ENCODE measurements at places on chromosomes 1 and 21. TPM values are rescaled to one million over a fixed set of nuclear protein-coding genes. Genes with fewer than 3 reads are reported as not detected.

The ADAMTS5 gene
- total RNA-seq, result 19.0 TPM

The CHIA gene
- total RNA-seq, result not detected

GRCh38 chr1:228313536-228314277, 92.9 kb downstream of the TRIM11 start:
- H3K27ac ChIP-seq, result no peak overlapping the region
- no peak overlapping the region for H3K4me3 ChIP-seq
- DNase-seq, result no peak
- H3K4me1 ChIP-seq, result no peaks in the 10 kb centered on the region

DNA sequence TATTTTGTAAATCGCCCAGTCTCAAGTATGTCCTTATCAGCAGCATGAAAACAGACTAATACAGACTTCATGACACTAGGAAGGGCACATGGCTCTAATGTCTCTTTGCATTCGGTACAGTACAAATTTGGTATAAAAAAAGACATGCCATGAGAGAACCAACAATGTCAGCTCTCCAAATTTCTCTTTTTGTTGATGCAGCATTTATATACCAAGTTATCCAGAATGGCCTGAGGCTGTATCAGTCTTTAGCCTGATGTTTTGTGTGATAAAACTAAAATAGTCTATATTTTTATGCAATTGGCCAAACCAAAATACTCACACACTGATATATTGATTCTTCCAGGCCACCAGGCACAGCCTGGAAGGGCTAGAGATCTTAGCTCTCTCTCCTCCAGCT, 124.3 kb upstream of the SAMSN1 start:
- H3K27ac ChIP-seq, result no peak overlapping the region
- H3K4me3 ChIP-seq, result no peak overlapping the region
- H3K36me3 ChIP-seq, result no peaks in the 10 kb centered on the region
- no peaks in the 10 kb centered on the region for H3K4me1 ChIP-seq
- DNase-seq, result no peak
- no peaks in the 10 kb centered on the region for H3K27me3 ChIP-seq

The FAM72D gene
- total RNA-seq, result not detected

The HES3 gene
- not detected for total RNA-seq

DNA sequence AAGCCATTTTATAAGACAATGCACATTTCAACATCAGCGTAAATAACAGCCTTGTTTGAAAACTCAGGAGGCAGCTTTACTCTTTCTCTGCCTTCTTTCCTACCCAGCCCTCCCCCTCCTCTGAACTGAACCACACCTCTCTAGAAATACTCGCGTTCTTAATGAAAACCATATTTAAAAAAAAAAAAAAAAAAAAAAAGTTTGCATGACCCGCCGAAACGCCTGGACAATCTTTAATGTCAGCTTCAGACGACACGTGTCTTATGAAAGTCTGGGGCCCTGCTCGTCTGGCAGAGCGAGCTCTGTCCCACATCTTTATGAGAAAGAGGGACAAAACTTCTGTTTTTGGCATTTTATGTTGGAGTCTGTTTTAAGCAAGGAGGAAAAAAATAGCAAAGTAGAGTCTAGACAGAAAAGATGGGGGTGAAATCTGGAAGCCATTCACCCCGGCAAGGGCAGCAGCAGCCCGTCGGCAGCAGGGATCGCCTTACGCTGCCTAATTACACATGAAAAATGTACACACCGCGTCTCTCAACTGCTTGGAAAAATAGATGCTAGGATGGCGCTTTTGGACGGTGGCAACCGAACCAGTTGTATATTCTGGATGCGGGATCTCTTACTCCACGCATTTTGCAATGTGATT, 130.4 kb upstream of the ETS2 start:
- no peak overlapping the region for H3K27ac ChIP-seq
- H3K36me3 ChIP-seq, result no peaks in the 10 kb centered on the region

GRCh38 chr1:154952664-154953063, 3.2 kb downstream of the PBXIP1 start:
- no peak for DNase-seq
- H3K27me3 ChIP-seq, result no peaks in the 10 kb centered on the region
- H3K27ac ChIP-seq, result peak overlapping the region; percentile 56
- H3K4me3 ChIP-seq, result no peak overlapping the region

DNA sequence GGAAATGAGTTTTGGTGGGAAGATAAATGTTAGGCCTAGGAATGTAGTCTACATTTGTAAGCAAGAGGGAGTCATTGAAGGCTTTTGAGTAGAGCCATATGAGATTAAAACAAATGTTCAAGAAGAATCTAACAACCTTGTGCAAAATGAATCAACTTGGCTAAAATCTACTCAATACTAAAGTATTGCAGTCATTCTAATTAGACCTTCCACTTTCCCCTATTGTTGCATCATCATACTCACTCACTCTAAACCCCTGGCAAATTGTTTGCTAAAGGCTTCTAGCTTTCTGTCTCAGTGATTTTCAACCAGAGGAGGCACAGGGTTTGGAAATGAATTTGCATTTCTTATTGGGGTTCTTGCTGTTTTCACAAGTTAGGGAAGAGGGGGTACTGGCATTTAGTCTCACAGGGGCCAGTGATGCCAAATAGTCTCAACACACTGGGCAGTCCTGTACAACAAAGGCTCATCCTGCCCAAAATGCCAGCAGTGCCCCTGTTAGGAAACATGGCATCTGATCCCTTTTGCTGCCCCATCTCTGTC, 85.3 kb downstream of the SEC16B start:
- DNase-seq, result no peak
- H3K4me1 ChIP-seq, result no peaks in the 10 kb centered on the region
- H3K4me3 ChIP-seq, result no peak overlapping the region

GRCh38 chr21:17495680-17496079, 17.2 kb upstream of the CXADR start:
- H3K27ac ChIP-seq, result no peak overlapping the region
- DNase-seq, result no peak
- no peaks in the 10 kb centered on the region for H3K27me3 ChIP-seq
- no peaks in the 10 kb centered on the region for H3K4me1 ChIP-seq
- H3K4me3 ChIP-seq, result no peak overlapping the region

The RXFP4 gene
- not detected for total RNA-seq

DNA sequence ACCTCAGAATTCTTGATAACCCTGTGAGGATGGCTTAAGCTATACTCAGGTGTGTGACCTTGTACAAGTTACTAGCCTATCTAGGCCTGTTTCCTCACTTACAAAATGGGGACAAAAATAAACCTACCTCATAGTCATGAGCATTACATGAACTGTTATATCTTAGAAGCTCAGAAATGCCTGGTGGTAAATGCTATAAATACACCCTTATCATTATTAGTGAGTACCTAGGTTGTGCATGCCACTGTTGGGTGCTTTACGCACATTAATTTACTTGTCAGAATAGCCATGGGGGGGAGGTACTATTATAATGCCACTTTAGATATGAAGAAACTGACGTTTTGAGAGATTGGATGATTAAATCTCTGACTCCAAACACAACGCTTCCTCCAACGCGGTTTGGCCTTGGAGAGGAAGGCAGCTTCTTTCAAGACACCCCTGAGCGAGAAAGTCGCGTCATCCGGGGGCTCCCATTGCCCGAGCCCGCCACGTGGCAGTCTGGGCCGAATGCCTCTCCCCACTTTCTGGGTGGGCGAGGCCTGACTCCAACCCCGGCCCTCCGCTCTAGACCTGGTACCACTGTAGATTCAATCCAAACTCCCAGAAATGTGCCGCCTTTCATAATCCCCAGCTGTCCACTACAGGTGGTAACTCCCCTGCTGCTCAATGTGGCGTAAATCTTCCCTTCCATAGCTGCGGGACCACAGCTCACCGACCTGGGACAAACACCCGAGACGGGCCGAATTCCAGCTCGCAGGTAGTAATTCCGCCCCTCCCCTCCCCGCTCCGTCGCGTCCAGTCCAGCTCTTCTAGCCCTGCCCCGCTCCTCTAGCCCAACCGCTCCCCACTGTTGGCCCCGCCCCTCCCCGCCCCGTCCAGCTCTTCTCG, 771 bp upstream of the RAD54L start:
- H3K36me3 ChIP-seq, result no peaks in the 10 kb centered on the region
- H3K27ac ChIP-seq, result peak overlapping the region; percentile 83
- H3K4me1 ChIP-seq, result no peaks in the 10 kb centered on the region

- no peak overlapping the region for H3K27ac ChIP-seq
- no peak overlapping the region for H3K4me3 ChIP-seq
- no peaks in the 10 kb centered on the region for H3K4me1 ChIP-seq
- no peak for DNase-seq
Measured at GRCh38 chr1:236736761-236737160, 50.5 kb downstream of the ACTN2 start.

The TCHHL1 gene
- total RNA-seq, result not detected

GRCh38 chr1:162861101-162861500, at the start of gene CCDC190:
CCDC190 (minus strand) TSS chr1:162861175; CDS start chr1:162859646, 1,529 bp downstream.
- H3K36me3 ChIP-seq, result no peaks in the 10 kb centered on the region
- H3K4me1 ChIP-seq, result no peaks in the 10 kb centered on the region
- no peak within 1 kb of the TSS for H3K27ac ChIP-seq
- no peak for DNase-seq

The SERINC2 gene
- total RNA-seq, result 227 TPM

DNA sequence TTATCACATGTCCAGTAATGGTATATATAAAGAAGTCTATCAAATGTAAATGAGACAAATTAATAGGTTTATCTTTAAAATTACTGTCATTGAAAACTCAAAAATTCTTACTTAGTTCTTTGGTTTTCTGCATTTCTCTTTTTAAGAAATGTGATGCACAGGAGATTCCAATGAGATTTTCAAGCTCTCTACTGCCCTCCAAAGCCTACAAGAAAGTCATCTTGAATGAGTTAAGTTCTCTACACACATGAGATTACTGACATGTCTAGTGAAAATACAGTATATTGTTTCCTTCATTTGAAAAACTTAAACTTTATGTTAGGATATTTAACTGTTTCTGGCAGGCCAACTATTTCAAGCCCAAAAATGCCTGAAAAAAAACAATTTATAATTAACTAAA, 68.8 kb downstream of the ITGB3BP start:
- no peaks in the 10 kb centered on the region for H3K4me1 ChIP-seq
- H3K36me3 ChIP-seq, result no peaks in the 10 kb centered on the region
- no peak for DNase-seq
- H3K27ac ChIP-seq, result no peak overlapping the region
- no peaks in the 10 kb centered on the region for H3K27me3 ChIP-seq
- H3K4me3 ChIP-seq, result no peak overlapping the region

DNA sequence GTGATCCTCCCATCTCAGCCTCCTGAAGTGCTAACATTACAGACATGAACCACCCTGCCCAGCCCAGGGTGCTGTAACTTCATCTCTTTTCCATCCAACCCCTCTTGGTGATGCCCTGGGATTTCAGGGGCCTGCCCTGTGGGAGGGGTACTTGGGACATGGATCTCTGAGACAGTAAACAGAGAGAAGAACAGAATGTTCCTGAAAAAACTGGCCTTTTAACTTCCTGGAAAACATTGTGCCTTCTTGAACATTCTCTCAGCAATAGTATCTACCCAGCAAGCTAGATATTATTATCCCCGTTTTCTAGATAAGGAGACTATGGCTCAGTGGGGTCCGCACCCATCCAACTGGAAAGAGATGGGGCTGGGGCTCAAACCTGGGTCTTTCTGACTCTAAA, 57.0 kb downstream of the VWA5B1 start:
- H3K4me3 ChIP-seq, result no peak overlapping the region
- H3K36me3 ChIP-seq, result no peaks in the 10 kb centered on the region
- H3K4me1 ChIP-seq, result peaks cover 8% of the 10 kb centered on the region
- peaks cover 7% of the 10 kb centered on the region for H3K27me3 ChIP-seq
- DNase-seq, result no peak

- H3K27ac ChIP-seq, result no peak overlapping the region
- no peaks in the 10 kb centered on the region for H3K36me3 ChIP-seq
- H3K27me3 ChIP-seq, result no peaks in the 10 kb centered on the region
- DNase-seq, result no peak
- H3K4me3 ChIP-seq, result no peak overlapping the region
Measured at GRCh38 chr1:94117259-94117851, 3.6 kb downstream of the ABCA4 start.

The OR2T35 gene
- total RNA-seq, result not detected

The PRRX1 gene
- 1.0 TPM for total RNA-seq

GRCh38 chr1:176559878-176560277, 96.9 kb downstream of the PAPPA2 start:
- H3K27me3 ChIP-seq, result no peaks in the 10 kb centered on the region
- no peaks in the 10 kb centered on the region for H3K36me3 ChIP-seq
- DNase-seq, result no peak
- H3K27ac ChIP-seq, result no peak overlapping the region
- no peaks in the 10 kb centered on the region for H3K4me1 ChIP-seq

DNA sequence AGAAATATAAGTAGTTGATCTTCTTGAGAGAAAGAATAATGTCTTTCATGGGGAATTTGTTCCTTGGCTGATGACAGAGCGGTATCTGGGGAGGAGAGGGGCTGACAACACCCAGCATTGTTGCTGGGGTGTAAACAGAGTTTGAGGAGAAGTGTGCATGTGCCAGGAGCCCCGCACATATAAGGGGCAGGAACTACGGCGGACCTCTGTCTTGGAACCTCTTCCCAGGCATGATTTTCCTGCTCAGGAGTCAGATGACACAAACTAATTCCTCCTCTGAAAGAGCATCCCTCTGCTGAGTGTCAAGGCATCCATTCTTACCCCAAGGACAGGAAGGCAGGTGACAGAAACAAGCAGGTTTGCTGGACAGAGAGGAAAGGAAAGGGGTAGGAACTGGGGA, 119.1 kb downstream of the TPTE start:
- H3K27ac ChIP-seq, result no peak overlapping the region
- H3K27me3 ChIP-seq, result no peaks in the 10 kb centered on the region
- H3K36me3 ChIP-seq, result no peaks in the 10 kb centered on the region

DNA sequence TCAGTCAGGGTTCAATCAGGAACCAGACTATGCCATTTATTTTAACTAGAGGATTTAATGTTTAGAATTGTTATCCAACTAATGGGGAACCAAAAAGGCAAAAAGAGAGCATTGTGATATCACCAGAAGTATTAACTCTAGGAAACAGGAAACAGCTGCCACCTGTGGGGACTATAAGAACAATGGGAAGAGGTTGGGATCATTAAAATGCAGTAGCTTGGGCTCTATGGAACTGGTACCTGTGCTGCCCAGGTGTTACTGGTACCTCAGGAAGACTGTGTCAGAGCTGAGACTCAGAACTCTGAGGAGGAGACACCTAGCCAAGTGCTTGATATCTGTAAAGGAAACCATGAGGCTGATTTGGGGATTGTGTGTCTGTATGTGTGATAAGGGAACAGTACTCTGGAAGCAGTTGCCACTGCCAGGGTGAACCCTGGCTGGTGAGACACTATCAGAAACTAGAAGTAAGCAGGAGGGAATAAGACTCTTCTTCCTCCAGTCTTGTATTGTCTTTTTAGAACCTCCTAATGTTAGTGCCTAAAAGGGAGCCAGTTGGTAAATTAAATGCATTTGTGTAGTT, 49.4 kb downstream of the MAN1A2 start:
- no peak for DNase-seq
- no peaks in the 10 kb centered on the region for H3K4me1 ChIP-seq
- H3K36me3 ChIP-seq, result peaks cover 11% of the 10 kb centered on the region
- H3K4me3 ChIP-seq, result no peak overlapping the region
- H3K27me3 ChIP-seq, result no peaks in the 10 kb centered on the region

The RSPH1 gene
- 5.3 TPM for total RNA-seq

- no peaks in the 10 kb centered on the region for H3K36me3 ChIP-seq
- no peaks in the 10 kb centered on the region for H3K27me3 ChIP-seq
- DNase-seq, result no peak
- H3K27ac ChIP-seq, result no peak overlapping the region
- no peak overlapping the region for H3K4me3 ChIP-seq
Measured at GRCh38 chr21:31181082-31181750, 142.9 kb upstream of the KRTAP19-8 start.

GRCh38 chr1:1415751-1416150, 5.3 kb downstream of the ANKRD65 start:
- no peak overlapping the region for H3K4me3 ChIP-seq
- no peaks in the 10 kb centered on the region for H3K27me3 ChIP-seq
- no peak for DNase-seq
- no peaks in the 10 kb centered on the region for H3K36me3 ChIP-seq
- H3K4me1 ChIP-seq, result no peaks in the 10 kb centered on the region
- no peak overlapping the region for H3K27ac ChIP-seq
